ENCODE measurements at places on chromosomes 3 and 15.
A peak's percentile ranks its signal among the peaks of the same experiment; 100 is the strongest.

GRCh38 chr3:71069797-71070196, 513.7 kb downstream of the FOXP1 start:
- peak; percentile 87 for DNase-seq

GRCh38 chr3:56086355-56086754, 381.9 kb downstream of the ERC2 start:
- DNase-seq, result no peak

DNA sequence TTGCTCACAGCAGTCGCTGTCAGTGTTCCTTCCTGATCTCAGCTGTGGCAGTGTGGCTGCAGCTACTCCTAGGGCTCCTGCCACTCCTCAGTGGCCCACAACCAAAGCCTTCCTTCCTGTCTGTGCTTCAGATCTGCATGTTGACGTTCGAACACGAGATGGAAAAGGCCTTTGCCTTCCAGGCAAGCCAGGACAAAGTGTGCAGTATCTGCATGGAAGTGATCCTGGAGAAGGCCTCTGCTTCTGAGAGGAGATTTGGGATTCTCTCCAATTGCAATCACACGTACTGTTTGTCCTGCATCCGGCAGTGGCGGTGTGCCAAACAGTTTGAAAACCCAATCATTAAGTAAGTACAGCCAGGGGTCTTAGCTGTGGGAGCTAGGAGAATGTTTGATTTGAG, 17.8 kb downstream of the MKRN2 start:
- no peak for DNase-seq

DNA sequence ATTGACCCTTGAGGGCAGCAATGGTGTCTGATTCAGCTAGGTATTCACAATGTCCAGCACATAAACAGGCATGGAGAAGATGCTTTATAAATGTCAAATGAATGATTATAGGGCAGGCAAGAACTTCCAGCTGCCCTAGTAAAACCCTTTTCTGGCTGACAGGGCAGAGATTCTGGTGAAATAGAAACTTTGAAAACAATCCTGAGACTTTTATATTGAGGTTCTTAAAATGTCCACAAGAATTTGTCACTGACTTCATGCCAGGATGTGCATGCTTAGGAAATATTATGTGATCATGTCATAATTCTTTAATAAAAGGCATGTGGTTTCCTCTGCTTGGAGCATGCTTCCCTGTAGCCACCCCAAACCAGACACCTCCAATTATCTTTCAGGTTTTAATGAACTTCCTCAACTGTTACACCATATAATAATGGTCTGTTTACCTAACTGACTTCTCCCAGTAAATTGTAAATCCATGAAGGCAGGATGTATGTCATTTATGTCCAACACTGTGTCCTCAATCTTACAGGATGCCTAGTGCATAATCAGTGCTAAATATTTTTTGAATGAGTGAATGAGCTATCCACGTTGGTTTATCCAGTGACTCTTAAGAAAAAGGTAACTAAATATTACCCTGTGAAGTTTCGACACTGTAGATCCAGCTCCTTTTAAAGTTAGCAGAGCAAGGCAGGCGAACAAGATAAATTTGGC, 43.4 kb upstream of the CLRN1 start:
- no peak for DNase-seq

DNA sequence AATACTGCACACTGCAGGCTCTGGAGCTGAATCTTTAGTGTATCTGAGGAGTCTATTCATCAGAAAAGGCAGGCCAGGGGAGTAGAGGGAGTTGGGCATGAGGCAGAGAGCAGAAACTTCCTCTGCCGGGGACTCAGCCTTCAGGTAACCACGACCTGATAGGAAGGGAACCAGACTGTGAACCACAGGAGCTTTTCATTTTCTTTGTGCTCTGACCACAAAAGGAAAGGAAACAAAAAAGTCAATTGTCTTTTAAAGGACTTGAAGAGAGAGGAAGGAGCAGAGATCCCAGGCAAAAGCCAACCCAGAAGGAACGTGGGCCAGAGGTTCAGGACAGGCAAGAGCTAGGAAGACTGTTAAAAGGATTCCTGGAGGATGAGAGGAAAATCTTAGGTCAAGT, 573.3 kb downstream of the EPHB1 start:
- no peak for DNase-seq

DNA sequence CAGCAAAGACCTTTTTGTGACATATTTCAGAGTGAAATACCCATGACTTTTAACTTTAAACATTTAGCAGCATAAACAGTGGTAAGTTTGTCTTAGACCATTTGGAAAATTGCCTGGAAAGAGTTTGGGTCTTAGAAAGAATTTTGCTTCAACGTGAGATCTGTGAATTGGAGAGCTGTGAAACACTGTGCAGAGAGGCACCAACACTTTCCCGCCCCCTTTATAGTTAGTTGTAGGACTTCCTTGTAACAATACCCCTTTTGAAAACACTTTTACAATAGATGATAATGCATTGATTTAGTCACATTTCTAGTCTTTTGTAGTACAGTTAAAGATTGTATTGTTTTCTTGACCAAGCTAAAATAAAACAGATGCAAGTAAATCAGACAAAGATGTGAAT, 43.5 kb upstream of the MBNL1 start:
- no peak for DNase-seq
